ENCODE measurements at places on chromosomes 1 and 21.

- no peak for DNase-seq
These were observed 2.7 kb upstream of the NHLH1 start for GRCh38 chr1:160363951-160364735.

DNA sequence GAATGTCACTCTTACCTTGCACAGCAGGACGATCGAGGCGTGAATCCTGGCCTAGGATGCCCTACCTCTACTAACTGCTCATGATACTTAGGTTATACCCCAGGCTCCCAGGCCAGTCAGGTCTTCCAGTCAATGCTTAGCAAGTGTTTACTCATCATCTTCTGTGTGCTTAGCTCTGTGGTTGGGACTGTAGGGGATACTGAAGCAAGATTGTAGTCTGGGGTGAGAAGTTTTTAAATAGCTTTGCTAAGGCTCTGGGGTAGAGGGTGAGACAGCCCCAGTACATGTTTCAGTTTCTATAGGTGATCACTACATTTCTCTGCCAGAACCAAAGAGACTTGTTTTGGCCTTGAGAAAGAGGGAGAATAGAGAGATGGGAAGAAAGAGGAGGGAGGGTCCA lies 250.8 kb upstream of the KIAA0040 start:
- DNase-seq, result no peak

DNA sequence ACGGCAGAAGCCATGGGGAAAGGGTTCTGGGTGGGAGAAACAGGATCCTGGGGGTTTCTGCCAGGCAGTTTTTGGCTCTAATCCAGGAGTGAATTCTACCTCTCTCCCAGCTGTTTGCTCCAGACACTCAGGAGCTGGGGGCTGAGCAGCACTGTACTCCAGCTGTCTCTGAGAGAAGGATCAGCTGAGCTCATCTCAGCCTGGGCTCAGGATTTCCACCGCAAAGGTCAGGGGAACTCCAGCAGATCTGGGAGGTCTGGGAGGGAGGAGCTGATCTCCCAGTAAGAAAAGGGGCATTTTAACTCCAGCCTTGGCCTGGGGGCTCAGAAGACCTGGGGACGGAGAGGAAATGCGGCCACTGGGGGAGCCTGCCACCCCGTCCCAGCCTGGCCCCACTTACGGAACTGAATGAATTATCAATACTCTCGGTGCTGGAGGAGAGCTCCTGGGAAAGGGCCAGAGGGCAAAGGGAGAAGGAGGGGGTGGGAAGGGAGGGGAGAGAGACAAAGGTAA lies 17.3 kb downstream of the PI4KB start:
- DNase-seq, result no peak

DNA sequence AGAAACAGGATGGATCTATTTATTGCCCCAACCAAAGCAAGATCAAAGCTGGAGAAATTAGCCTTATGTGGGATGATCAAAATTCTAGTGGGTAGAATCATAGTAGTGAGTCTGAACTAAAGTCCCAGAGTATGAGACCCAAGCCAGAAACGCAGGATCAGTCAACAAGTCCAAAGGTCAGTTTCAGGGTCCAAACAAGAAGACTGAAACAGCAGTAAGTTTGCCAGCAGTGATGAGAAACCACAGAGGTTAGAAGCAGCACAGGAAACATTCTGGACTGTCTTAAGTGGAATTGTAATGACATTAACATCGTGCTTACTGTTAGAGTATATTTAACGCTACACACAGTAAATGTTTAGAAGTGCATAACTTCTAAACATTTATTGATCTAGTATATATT lies 251.0 kb downstream of the LRRIQ3 start:
- DNase-seq, result no peak

DNA sequence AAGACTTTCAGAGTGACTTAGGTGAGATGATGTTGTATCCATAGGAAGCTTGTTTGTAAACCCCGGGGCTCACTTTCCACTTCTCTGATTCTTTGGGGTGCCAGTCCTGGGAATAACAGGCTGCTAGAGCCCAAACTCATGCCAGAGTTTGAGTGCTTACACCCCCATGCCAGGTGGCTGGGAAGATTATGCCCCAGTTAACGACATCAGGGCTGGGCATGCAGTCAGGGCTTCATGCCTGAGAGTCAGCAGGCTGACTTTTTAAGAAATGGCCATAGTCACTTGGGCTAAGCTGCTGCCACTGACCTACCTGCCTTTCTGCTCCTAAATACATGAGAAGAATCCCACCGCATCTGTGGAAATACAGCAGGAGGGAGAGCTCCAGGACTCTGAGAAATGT lies 425.6 kb upstream of the VAMP3 start:
- DNase-seq, result no peak

GRCh38 chr1:169133801-169134502 lies 27.5 kb downstream of the ATP1B1 start:
- DNase-seq, result no peak

- DNase-seq, result no peak
These were observed 146.3 kb downstream of the NRIP1 start for GRCh38 chr21:14918527-14918926.

DNA sequence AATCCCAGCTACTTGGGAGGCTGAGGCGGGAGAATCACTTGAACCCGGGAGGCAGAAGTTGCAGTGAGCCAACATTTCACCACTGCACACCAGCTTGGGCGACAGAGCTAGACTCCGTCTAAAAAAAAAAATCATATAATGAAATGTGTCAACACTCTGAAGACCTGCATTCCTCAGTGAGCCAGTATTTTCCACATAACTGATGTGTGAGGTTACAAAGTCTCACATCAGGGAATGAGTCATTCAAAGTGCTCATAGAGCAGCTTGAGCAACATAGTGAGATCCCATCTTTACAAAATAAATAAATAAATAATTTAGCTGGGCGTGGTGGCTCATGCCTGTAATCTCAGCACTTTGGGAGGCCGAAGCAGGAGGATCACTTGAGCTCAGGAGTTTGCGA lies 65.5 kb downstream of the CASZ1 start:
- DNase-seq, result no peak

Measured in stimulated activated CD4-positive, alpha-beta T cell treated with anti-CD3 and anti-CD28 coated beads, Interleukin-4, amount 100 ng/mL, for 1 hour (primary cell).